ENCODE measurements at places on chromosomes 3 and 15.

- DNase-seq: no peak
Measured at GRCh38 chr15:64776402-64776786, 1.0 kb upstream of the RBPMS2 start.

DNA sequence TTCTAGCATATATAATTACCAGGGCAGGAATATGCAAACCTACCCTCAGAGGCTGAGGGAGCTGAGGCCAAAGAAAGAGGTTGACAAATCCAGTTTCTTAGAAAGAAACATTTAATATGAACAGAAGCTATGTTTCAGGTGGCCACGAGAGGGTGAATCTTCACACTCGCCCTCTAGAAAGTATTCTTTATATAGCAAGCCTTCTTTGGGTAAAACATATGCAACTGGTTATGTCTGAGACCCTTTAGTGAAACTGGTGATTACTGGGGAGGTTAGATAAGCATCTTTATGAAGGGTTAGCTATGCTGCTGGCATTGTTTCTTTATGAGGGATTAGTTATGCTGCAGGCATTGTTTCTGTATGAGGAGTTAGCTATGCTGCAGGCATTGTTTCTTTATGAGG lies 50.7 kb upstream of the GOLGA6L2 start:
- DNase-seq: no peak

DNA sequence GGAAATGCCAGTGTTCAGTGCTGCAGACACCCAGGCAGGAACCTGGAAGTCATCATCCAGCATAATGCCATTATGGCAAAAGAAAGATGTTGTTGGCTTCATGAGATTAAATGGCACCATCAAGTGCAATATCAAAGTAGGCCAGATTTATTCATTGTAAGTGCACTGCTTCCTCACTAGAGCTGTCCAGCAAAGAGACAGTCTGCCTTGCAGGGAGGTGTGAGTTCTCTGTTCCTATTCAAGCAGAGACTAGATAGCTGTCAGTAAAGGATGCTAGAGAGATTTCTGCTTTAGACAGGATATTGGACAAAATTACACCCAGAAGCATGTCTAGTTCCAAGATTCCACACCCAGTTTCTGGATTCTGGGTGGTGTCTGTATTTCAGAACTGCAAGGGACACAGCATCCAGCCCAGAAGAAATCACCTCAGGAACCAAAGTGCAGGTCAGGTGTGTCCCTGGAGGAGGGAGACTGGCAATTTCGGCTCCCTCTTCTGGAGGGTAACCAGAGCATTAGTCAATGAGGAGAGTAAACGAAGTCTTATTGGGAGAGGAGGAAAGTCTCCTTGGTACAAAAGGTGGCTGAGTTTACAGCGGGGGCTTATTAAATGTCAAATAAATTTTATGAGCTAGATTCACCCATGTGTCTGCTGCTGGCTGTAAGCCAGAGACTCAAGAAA lies 377.3 kb downstream of the EPHB1 start:
- DNase-seq: no peak

DNA sequence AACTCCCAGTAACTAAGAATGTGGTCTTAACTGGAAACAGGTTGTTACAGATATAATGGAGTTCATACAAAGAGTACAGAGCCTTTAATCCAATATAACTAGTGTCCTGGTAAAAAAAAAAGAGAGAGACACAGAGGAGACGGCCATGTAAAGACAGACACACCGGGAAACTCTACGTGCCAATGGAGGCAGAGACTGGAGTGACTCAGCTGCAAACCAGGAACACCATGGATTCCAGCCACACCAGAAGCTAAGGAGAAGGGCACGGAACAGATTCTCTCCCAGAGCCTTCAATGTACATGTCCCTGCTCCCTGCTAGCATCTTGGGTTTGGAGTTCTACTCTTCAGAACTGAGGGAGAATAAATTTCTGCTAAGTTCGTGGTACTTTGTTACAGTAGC lies 4.5 kb downstream of the RNF168 start:
- no peak for DNase-seq

GRCh38 chr15:56672721-56673120 lies 60.6 kb downstream of the ZNF280D start:
- DNase-seq: no peak

- no peak for DNase-seq
Measured at GRCh38 chr3:175585898-175586297, 726.8 kb downstream of the NAALADL2 start.

GRCh38 chr3:7953449-7954014 lies 548.1 kb upstream of the LMCD1 start:
- no peak for DNase-seq

DNA sequence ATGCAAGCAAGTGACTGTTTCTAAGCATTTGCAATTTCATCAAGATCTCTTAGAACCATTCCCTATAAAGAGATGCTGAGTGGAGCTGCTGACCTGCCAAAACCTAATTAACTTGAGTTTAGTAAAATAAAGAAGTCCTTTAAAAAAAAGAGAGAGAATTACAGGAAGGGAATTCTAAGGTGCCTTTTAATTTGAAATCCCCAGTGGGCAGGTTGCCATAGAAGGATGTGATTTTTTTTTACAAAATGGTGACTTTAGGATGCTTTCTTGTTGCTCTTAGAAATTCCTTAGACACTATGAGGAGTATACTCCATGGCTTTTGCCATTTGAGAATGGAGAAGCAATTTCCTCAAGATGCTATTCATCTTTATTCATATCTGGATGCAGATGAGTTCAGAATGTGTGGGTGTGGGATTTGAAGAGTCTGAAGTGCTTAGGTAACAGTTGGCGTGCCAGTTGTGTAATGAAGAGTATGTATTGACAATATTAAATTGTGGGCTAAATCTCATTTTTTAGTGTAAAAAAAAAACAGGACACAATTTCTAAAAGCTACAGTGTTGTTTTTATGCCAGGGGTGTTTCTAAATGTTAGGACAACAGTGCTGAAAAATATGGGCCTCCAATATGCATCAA lies 13.6 kb downstream of the LRRC3B start:
- no peak for DNase-seq

GRCh38 chr3:149247008-149247710 lies 25.5 kb upstream of the CP start:
- DNase-seq: no peak

DNA sequence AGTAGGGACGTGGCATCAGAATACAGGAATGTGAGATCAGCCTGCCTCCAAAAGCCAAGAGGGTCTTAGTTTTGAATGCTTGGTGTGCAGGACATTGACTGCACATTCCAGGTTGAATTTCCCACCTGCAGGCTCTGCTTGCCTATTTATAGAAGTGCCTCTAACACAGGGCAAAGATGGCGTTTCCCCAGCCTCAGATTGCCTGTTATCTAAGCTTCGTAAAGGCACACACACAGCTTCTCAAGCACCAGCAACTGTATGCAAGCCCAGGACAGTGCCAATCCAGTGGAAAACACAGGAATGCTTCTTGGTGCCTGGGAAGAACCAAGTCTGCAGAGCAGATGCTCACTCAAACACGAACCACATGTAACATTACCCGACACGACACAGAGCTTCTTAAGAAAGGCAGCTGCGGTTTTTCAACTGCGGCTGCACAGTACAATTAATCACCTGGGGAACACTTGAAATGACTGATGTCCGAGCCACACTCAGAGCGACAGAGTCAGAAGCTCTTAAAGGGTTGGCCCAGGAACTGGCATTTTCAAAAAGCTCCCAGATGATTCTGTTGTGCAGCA lies 90.0 kb upstream of the ANKRD34C start:
- DNase-seq: no peak

GRCh38 chr15:100780208-100780800 lies 99.3 kb upstream of the ALDH1A3 start:
- DNase-seq: no peak

DNA sequence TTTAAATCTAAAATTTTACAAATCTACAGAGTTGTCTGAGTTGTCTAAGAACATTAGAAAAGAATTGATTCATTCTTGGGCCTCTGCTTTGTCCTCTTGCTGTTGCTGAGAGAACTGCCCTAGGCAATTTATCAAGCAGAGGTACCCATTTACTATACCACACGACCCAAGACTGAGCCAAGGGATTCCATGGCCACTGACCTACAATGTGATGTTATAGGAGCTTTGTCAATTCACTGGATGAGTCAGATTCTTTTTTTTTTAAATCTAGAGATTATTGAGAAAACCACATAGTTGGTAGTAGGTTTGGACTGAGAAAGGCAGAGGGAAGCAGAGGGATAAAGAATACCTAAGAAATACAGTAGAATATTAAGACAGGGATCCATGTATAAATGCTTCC lies 55.3 kb downstream of the TRAT1 start:
- DNase-seq: no peak

DNA sequence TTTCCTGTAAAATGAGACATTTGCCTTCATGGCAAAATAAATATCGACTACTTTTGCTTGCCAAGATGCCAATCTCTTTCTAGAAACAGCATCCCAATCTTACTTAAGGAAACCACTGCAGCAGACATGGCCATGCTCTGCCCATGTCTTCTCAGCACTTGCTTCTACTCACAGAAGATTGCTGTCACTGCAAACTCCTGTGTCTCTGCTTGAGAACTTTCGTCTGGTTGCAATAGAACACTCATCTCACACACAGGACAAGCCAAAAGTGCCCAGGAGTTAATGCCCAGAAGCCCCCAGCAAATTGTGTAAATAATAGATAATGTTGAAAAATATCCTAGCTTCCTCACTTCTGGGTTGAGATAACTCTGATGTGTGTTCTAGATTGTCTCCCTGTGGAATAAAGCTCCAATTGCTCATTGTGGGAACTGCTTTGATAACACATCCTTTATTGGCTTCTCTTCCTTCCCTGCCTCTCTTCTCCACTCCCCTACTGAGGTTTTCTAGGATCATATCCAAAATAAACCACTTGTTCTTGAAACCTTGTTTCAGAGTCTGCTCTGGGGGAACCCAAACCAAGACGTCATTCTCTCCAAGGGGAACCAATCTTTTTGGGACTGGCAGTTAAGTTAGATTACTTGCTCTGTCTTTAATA lies 156.3 kb upstream of the STRIT1 start:
- DNase-seq: no peak

- DNase-seq: no peak
Measured at GRCh38 chr3:126340943-126341754, 16.1 kb downstream of the KLF15 start.

- DNase-seq: no peak
Measured at GRCh38 chr15:90844696-90845095, 23.7 kb upstream of the FURIN start.

DNA sequence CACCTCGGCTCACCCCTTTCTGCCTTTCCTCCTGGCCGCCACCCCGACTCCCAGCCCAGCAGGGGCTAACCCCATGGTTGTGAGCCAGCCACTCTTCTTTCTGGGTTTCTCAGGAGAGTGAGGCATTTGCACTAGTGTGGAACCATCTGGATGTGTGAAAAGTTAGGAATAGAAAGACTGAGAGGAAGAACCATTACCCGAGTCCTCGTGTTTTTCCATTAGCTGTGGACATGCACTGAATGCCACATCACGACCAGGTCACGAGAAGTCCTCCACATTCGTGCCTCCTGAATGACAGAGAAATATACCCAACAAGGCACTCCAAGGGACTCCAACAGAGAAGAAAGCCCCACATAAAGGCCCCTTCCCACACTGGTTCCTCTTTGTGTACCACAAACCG lies 18.0 kb upstream of the RAD18 start:
- no peak for DNase-seq

- DNase-seq: no peak
Measured at GRCh38 chr3:146991907-146992306, 386.8 kb upstream of the PLSCR5 start.

DNA sequence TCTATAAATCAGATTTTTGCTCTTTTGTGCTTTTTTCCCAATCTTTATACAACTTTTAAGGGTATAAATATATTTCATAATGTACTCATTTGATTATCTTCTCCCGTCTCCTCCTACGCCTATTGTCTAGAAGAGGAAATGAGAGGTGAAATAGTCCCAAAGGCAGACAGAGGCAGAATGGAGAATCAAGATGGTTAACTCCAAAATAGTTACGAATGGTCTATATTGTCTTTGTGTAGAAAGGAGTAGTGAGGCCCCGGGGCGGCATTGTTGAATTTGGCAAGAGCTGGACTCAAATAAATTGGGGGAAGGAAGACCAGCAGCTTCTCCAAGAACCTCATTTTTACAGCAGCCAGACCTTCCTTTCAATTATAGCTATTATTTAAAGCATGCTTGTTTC lies 23.9 kb downstream of the ITPR1 start:
- no peak for DNase-seq

DNA sequence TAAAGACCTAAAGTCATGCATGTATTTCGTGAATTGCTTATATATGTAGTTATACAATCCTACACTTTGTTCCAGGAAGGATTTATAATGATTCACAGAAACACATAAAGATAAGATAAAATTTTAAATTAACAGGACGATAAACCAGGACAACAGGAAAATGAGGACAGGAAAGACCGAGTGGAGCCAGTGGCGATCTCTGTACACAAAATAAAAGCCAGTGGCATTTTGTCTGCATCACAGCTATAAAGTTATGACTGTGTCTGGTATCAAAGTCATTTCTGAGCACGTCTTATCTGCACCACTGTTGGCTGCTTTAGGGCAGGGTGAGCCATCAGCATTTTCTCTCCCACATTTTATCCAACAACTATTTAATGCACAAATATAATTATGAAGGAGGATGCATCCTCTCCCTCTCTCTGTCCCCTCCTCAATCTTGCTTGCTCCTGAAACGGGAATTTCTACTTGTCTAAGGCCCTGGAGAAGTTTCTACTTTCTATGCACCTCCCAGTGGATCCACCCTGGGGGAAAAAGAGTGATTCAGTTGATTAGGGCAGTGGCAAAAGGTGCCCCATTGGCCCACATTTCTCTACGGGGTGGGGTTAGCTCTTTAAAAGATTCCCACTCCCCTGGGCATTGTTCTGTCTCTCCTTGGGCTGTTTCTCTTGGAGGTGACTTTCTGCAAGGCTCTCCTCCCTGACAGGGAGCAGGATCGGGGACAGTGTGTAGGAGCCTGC lies 159.4 kb upstream of the UBE2E1 start:
- DNase-seq: no peak

DNA sequence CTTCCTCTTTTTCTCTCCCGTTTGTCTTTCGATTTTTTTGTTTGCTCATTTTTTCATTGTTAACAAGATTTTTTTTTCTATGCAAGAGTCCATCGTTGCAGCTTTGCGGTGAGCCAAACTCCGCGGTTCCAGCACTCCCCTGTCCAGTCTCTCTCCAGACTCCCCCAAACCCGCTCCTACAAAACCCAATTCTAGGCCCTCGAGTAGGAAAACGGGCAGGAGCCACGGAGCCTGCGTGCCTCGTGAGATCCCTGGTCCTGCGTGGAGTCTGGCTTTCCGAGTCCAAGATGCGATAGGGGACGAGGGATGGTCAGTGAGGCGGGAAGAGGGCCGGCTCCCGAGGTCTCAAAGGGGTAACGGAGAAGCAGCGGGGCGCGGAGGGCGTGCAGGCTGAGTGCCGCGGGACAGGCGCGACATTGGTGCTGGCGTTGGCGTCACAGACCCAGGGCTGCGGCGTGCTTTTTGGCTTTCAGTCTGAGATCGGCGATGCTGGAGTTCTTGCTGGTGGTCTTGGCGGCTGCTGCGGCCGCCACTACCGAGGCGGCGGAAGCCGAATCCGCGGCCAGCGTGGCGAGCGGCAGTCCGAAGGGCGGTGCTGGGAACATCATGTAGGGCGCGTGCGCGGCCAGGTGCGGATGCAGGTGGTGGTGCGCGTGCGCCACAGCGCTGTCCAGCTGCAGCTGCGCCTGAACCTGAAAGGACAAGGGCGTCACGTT lies 8.5 kb downstream of the SHOX2 start:
- no peak for DNase-seq

Measured in epithelial cell of proximal tubule (primary cell).